ENCODE measurements at places on chromosomes 3 and 15.
A peak's percentile ranks its signal among the peaks of the same experiment; 100 is the strongest.

- no peak for DNase-seq
Observed at GRCh38 chr3:119042162-119042561, 7.5 kb upstream of the IGSF11 start.

DNA sequence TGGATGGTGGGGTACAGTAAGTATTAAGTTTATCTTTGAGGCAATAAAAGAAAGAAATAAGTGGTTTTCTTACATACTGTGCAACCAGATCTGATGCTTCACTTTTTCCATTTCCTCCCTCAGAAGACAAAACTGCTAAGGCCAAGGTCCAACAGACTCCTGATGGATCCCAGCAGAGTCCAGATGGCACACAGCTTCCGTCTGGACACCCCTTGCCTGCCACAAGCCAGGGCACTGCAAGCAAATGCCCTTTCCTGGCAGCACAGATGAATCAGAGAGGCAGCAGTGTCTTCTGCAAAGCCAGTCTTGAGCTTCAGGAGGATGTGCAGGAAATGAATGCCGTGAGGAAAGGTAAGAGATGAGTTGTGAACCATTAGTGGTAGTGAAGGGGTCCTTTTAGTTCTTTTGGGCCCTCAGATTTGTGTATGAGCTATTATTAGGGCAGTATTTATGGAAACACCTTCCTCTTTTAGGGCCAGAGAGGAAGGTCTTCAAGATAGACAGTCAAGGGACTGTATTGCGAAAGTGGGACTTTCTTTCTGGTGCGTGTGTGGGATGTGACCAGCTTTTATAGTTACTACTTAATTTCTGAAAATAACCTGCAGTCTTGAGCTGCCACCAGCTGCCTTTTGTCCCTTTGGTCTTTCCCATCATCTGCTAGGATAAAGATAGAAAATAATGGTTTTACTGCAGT, 4.6 kb downstream of the ALAS1 start:
- DNase-seq = no peak

DNA sequence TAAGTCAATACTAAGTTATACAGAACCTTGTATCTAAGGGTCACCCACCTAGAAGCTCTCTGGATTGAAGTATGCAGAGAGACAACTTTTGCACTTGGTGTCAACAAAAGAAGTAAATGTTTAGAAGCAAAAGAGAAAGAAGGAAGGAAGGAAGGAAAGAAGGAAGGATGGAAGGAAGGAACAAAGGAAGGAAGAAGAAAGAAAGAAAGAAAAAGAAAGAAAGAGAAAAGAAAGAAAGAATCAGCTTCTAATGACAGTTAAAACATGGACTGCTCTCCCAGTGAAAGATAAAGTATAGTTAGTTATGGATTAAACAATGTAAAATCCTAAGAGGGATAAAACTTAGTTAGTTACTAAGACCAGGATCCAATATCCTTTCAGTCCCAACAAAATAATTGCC, 613.8 kb upstream of the NR2F2 start:
- DNase-seq = no peak

DNA sequence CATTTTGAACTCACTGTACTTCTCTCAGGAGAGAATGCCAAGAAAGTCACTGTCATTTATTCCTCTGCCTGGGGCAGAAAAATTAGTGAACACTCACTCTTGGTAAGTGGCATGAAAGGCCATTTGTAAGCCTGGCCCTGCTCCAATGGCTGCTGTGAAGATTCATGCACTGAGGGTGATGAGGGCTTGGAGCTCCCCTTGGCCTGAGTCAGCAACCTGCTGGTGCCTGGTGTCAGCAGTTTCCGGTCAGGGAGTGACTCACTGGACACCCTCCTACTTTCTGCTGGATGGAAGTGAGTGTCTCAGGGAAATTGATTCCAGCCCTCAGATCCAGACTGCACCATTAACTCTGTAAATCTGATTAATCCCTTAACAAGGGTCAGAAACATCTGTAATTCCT, 37.6 kb downstream of the TRA2B start:
- peak; percentile 81 for DNase-seq

DNA sequence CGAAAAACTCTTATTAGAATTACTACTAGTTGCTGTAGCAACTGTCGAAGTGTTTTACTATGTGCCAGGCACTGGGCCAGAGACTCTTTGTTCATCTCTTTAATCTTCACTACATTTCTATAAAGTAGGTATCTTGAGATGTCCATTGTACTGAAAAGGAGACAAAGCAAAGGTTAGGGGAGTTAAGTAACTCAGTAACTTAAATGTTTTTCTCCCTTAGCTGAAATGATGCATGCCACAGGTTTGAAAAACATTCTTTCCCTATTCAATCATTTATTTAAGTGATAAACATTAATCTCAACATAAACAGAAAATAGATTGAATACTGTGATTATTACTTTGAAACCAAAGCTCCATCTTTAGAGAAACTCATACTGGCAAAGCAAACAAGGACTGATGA, 776.2 kb downstream of the FHIT start:
- no peak for DNase-seq

- DNase-seq = no peak
Observed at GRCh38 chr3:138547342-138547975, 46.6 kb downstream of the CEP70 start.

DNA sequence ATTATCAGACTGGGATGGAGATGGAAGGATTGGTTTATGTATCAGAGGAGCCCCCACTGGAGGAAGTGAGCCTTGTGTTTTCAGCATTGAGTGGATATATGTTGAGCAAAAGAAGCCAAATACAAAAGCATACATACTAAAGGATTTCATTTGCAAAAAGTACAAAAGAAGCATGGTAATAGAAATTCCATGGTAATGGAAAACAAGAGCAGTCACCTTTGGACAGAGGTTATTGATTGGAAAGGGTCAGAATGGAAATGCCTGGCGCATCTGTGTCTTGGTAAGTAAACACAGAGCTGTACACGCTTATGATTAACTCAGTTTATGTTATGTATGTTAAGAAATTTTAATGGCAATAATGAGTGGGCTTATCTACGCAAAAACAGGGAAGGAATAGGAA, 72.7 kb downstream of the DHX36 start:
- DNase-seq = no peak

Data from GM04503 (cell line).